Activated naive CD8-positive, alpha-beta T cell treated with anti-CD3 and anti-CD28 coated beads, Interleukin-2, amount 50 U/mL, for 16 hours (primary cell): ENCODE measurements at places on chromosomes 2 and 18.

DNA sequence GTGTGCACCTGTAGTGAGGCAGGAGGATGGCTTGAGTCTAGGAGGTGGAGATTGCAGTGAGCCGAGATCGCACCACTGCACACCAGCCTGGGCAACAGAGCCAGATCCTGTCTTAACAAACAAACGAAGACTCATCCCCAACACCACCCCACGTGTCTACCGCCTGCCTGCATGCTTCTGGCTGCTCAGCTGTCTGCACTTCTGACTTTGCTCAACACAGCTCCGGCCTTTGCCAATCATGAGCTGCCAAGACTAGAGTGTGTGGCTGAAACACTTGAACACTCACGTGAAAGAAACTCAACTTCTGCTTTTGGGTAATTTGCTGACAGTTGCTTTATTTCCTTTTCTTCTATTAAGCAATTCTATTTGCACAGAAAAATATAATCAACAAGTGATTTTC is 32.1 kb upstream of the SP3 start:
- no peak for DNase-seq

GRCh38 chr18:26909599-26910290 is 44.2 kb upstream of the AQP4 start:
- DNase-seq: no peak

GRCh38 chr2:190513877-190514276 is 20.6 kb downstream of the NEMP2 start:
- DNase-seq: no peak

GRCh38 chr2:127733816-127734537 is 32.7 kb downstream of the SFT2D3 start:
- DNase-seq: no peak

DNA sequence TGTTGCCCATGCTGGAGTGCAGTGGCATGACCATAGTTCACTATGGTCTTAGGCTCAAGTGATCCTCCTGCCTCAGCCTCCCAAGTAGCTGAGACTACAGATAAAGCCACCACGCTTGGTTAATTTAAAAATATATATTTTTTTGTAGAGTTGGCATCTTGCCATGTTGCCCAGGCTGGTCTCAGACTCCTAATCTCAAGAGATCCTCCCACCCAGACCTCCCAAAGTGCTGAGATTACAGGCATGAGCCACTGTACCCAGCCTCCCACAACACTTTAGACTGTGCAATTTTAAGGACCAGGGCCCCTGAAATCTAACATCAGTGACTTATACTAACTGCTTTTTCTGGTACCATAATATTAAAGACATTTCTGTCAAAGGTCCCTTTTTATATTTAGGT is 5.2 kb downstream of the TXNDC2 start:
- no peak for DNase-seq

DNA sequence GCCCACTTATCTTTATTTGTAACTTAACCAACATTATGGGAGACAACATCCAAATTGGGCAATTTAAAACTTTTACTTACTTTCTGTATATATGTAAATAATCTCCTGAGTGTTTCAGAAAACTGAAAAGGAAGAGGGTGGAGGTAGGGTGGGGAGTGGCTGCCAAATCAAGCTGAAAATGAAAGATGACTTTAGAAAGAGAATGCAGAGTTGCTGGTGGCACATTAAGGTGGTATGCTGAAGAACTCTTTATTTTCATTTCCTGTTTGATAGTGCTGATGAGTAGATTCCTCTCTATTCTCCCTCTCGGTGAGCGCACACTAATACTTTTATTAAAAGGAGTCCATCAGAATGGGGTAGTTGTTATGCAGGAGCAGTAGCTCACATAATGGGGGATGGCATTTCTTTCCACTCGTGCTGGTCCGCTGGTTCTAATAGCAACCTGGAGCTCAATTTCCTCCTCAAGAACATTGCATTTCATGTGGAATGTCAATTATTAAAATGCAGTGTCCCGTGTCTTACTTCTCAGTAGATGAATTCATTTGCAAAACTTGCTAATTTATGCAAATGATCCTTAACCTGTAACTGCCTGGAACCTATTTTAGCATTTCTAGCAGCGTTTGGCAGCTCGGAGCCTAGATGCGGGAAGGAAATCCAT is 466.9 kb upstream of the HNRNPA3 start:
- no peak for DNase-seq

DNA sequence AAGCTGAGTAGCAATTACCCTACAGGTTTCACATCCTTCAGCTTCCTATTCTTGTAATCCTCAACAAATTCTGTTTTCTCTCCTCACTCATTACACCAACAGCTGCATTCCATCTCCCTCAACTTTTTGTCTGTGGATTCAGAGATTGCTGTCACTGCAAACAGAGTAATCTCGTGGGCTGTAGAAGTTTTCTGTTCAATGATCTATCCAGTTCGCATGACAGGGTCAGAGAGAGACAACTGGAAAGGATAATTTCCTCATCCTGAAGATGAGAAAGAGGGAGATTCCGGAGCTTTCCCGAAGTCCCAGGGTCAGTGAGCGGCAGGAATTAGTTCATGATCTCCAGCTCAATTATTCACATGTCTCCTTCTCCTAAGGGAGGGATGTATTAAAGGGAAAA is 75.7 kb downstream of the MYO5B start:
- DNase-seq: no peak

GRCh38 chr2:240060977-240061591 is 7.8 kb upstream of the OR6B3 start:
- DNase-seq: no peak

DNA sequence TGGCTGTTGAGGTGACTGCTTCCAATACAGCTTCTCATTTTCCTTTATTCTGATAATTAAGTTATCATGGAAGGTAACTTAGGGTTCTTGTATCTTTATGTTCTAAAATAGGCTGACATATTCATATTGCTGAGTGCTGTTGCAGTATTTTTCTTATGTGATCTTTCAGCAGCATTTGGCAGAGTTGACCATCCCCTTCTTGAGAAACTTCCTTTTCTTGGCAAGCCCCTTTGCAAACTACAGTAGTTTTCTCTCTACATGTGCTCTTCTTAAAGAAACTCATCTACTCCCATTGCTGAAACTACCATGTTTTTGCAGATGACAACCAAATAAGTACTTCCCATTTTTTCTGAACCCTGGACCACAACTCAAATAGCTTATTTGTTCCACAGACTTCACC is 476.5 kb upstream of the TRIB2 start:
- no peak for DNase-seq

DNA sequence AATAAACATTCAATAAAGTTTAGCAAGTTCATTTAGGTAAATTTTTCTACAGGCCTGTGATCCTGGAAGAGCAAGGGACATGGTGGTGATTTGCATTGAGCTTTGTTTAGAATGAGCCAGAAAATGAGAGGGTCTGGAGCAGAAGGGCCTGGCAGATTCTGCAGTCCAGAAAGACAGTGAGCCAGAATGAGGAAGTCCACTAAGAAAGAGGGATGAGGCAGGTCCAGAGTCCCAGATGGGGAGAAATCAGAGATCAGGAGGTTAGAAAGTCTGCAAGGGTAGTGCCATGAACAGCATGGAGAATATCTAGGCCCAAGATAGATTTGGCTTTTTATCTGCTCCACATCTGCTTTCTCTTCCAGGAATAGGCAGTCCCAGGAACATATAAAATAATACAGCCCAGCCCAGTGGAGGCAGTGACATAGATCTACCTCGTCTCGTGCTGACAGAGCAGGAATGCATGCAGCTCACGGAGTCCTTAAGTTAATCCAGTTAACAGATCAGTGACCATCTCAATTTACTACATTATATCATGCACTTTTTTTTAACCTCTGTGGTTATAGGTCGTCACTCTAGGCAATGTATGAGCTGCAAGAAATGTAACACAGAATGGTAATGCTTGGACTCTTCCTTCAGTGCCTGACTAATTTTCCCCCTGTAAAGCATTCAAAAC is 429.0 kb downstream of the SUCLG1 start:
- no peak for DNase-seq

GRCh38 chr2:6968319-6969100 is 51.3 kb downstream of the RNF144A start:
- no peak for DNase-seq

DNA sequence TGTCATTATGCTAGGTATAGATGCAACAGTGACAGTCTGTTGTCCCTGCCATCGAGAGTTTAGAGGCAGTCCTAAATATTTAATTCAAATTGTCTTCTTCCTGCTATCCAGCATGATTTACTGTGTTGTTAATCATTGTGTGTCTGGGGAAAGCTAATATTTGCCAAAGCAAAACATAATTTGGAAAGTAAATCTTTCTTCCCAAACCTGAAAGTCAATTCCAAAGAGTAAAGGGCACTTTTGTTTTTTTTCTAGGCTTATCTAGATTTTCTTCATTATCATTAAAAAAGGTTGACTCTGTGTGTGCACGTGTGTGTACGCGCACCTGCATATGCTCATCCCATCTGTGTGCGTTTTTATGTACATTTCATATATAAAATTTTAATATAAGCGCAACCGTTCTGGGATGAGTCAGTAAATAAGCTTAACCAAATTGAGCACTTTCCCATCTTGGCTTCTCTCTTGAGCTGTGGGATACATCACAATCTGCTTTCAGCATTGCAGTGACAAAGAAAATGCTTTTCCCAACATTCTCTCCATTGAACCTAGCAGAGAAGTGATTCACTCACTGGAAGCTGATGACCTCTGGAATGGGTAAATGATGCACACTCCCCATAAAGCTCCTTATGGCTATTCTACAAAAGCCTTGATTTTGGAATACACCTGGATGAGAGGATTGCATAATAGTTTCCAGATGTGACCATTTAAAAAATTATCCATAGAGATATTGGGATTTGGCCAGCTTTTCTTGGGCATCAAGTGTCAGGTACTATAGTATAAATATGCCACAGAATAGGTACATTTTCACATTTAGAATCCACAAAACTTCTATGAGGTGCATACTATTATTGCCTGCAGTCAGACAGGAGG is 488.4 kb downstream of the ADCYAP1 start:
- DNase-seq: no peak

GRCh38 chr18:63322908-63323634 is 3.5 kb upstream of the BCL2 start:
- no peak for DNase-seq

GRCh38 chr18:60668583-60668982 is 296.0 kb upstream of the MC4R start:
- no peak for DNase-seq

DNA sequence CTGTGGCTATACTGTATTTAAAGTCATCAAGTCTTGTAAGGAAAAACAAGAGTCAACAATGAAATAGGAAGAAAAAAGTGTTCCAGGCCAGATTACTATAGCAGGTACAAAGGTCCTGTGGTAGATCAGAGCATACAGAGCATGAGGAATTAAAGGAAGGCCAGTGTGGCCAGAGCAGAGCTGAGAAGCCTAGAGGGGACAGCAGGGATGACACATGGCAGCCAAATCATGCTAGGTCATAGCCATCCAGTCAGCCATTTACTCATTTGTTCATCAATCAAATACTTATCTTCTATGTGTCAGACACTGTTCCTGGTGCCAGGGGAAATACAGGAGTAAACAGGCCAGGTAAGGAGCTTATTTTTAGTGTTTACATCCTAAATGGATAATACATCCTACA is 24.3 kb downstream of the ADD2 start:
- no peak for DNase-seq

DNA sequence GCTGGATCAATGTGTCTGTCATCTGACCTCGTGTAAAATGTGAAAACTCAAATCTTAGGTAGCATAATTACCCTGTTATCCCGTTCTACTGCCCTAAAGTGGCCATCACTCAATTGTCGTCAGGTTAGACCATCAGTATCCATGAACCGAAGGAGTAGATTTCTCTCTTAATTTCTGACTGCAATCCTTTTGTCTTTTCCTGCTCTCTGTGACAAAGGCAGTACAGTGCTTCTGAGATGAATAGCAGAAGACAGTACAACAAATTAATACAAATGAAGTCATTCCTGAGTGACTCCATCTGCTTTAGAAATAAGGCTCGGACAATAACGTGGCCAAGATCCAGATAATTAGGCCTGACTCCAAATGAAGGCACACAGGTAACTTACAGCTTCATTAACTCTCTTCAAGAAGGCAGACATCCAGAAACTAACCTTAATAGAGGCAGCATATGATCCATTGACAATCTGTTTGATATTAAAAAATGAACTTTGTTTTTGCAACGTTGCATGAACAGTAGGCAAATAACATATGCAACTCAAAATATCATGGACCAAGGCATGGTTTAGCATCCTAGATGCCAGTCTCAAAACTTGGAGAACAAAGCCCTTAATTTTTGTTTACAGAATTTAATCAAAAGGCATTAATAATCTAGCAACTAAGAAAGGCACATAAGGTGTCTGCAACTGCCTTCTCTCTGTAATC is 96.7 kb upstream of the CDH20 start:
- DNase-seq: no peak

GRCh38 chr2:30178618-30179434 is 32.0 kb downstream of the YPEL5 start:
- no peak for DNase-seq

DNA sequence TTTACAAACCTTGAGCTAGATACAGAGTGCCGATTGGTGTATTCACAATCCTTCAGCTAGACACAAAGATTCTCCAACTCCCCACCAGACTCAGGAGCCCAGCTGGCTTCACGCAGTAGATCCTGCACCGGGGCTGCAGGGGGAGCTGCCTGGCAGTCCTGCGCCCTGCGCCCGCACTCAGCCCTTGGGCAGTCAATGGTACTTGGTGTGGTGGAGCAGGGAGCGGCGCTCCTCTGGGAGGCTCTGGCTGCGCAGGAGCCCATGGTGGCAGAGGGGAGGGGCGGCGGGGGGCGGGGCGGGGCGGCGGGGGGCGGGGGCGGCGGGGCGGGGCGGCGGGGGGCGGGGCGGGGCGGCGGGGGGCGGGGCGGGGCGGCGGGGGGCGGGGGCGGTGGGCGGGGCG is 923.4 kb downstream of the SOCS6 start:
- no peak for DNase-seq

GRCh38 chr2:65057391-65058052 is 1.3 kb downstream of the CEP68 start:
- DNase-seq: peak; percentile 38

DNA sequence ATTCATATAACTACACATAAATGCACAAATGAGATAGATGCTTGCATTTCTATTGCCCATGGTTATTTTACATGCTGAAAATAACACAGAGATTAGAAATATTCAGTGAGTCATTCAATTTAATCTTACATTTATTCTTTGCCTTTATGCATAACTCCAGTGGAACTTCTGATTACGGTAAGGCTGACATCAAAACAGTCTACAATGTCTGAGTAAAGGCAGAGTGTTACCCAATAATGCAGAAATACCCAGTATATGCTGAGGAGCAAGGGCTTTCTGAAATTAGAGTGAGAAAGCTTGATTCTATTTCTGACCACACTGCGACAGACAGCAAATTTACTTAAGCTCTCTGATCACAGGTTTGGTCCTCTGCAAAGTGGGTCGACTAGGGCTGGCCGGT is 9.2 kb downstream of the NMI start:
- DNase-seq: no peak

DNA sequence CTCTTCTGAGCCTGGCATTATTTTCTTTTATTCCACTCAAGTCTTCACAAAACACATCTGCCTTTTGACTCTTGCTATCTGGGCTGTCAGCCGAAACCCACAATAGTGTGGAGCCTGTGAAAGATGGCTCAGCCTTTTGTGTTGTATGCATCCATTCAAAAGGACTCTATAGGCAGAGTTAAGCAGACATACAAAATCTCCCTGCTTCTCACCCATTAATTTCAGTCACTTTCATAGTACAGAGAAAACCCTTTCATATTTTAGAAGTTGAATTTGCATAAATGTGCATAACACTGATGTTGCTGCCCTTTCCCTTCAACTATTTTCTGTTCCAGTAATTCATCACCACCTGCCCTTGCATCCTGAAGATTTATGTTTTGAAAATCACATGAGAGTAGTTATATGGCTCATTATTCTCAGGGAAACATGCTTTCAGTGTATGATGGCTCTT is 154.6 kb downstream of the EVA1A start:
- no peak for DNase-seq
